ENCODE measurements at places on chromosomes 2 and 18.

GRCh38 chr18:24372279-24372872 lies 25.2 kb downstream of the OSBPL1A start:
- no peak for DNase-seq

DNA sequence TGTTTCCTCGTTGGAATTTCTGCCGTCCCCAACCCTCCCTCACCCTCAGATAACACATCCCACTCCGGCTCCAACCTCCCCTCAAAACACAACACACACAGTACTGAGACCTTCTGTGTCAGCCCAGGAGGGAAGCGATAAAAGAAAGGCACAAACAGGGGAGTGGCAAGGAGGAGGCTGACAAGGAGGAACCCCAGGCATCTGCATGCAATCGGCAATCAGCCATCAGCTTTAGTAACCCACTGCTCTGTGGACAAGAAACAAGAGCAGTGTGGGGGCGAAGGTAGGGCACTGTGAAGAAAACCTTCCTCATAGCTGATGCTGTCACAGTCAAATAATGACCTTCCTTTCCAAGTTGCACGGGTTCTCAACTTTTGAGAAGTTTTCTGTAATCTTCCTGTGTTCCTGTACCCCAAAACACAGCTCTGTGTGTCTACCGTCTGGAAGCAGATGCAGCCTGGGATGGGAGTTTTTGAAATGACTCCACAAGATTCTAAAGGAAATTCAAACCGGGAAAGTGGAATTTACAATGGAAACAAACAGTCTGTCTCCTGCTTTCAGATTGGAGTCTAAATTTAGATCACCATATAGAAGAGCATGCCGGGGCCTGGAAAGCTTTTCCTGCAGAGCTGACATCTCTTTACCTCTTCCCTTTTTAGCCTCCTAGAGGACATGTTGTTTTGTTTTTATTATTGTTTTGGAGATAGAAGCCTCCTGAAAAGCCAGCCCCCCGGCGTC lies 16.4 kb upstream of the LPIN2 start:
- no peak for DNase-seq

DNA sequence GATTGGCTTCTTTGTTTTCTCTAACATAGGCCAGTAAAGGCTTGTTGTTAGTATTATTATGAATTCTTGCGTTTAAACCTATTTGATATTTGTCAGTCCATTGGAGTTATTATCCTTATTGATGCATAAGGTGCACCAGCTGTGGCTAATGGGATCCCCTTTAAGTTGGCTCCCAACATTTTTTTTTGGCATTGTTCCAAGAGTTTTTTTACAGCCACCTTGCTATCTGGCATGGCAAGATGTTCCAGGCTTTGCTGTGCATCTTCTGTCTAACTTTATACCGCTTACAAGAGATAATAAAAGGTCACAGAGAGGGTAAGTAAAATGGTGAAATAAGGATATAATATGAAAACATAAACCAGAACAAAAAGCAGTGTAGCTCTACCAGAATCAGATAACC lies 157.5 kb upstream of the TACR1 start:
- DNase-seq, result no peak

- DNase-seq, result peak; percentile 63
Measured at GRCh38 chr2:120758181-120759144, 22.8 kb downstream of the GLI2 start.

- no peak for DNase-seq
Measured at GRCh38 chr18:76479351-76480238, 15.4 kb downstream of the ZNF516 start.

GRCh38 chr2:200708943-200709342 lies 102.8 kb upstream of the BZW1 start:
- no peak for DNase-seq

- no peak for DNase-seq
Measured at GRCh38 chr2:143146815-143147530, 17.8 kb downstream of the ARHGAP15 start.

DNA sequence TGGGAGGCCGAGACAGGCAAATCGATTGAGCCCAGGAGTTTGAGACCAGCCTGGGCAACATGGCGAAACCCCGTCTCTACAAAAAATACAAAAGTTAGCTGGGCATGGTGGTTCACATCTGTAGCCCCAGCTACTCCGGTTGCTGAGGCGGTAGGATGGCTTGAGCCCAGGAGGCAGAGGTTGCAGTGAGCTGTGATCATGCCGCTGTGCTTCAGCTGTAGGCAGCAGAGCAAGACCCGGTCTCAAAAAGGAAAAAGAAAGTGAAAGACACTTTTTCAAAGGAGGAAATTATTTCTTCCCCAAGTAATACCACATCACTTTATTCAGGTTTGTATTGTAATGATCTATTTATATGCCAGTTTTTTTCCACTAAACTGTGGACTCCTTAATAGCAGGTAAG lies 35.7 kb upstream of the TAF4B start:
- no peak for DNase-seq

DNA sequence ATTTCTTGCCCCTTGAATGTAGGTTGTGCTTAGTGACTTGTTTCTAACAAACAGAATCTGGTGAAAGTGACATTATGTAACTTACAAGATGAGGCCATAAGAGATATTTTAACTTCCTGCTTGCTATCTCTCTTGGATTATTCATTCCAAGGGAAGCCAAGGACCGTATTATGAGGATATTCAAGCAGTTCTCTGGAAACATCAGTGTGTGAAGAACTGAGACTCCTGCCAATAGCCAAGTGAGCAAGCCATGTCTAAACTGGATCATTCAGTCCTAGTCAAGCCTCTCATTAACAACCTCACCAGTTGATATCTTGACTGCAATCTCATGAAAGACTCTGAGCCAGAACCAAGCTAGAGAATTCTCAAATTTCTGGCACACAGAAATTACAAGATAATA lies 765.1 kb upstream of the SLC8A1 start:
- DNase-seq, result no peak

DNA sequence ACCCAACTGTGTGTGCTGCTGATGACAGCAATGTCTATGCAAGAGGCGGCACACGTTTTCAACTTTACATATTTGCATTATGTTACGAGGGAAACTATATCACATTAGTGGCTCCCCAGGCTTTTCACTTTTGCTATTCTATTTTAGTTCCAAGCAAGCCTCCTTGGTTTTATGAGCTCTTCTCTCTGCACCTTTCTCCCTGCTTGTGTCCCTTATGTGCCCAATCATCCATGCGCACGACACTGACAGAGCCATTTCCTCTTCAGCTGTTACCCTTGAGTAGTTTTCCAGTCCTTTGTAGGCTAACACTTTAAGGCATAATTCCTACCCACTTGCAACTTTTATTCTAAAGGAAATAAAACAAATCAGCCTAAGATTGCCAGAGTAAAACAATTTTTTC lies 154.3 kb downstream of the TCF4 start:
- no peak for DNase-seq

- DNase-seq, result peak; percentile 64
Measured at GRCh38 chr2:71923887-71924533, 223.7 kb downstream of the CYP26B1 start.

- no peak for DNase-seq
Measured at GRCh38 chr2:98555696-98556095, 52.6 kb downstream of the COA5 start.

GRCh38 chr2:37168217-37168981 lies 11.6 kb upstream of the EIF2AK2 start:
- peak; percentile 44 for DNase-seq

DNA sequence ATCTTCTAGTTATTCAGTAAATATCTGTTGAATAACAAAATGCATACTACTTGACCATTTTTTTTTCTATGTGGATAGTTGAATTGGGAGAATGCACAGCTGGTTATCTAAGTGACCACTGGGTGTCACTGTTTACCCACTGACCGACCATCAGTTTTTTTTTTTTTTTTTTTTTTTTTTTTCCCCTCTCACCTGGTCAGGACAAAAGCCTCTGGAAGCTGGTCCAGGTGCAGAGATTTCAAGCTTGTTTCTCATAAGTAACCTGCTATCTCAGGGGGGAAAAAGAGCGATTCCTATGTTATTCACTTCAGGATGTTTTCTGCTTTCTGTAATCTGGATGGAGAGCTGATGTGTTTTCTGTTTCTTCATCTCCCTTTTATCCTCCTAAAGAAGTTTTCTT lies 256.0 kb downstream of the DCDC2C start:
- DNase-seq, result peak; percentile 7

GRCh38 chr2:99238599-99238998 lies 16.9 kb downstream of the LYG2 start:
- DNase-seq, result no peak

- no peak for DNase-seq
Measured at GRCh38 chr2:200305797-200306195, 697 bp upstream of the SPATS2L start.

DNA sequence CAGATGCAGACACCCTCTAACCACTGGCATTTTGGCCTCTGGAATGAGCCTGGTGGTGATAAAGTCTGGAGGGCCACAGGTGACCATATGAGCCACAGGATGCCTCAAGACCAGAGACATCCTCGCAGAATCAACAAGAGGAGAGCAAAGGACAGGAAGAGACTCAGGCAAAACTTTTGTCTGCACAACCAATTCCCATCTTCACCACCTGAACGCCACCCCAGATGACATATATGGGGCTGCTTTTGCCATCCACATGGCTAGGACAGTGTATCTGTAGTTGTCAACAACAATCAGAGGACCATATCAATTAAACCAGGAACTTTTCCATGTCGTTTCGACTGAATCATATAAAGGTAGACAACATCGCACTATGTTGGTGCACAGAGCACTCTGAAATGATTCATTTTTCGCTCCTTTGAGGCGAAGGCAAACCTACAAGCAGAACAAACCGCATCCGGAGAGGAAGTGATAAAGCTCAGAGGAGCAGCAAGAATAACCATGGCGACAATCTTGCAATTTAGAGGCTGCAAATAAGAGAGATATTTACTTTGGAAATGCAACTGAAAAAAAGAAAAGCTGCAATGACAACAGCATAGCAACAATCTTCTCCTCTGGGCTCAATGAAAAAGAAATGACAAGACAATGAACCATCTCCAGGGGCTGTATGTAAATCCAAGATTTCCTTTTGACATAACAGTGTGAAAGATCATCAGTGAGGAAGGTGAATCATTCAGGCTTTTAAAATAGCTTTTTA lies 204.5 kb downstream of the ARL4C start:
- DNase-seq, result peak; percentile 56

DNA sequence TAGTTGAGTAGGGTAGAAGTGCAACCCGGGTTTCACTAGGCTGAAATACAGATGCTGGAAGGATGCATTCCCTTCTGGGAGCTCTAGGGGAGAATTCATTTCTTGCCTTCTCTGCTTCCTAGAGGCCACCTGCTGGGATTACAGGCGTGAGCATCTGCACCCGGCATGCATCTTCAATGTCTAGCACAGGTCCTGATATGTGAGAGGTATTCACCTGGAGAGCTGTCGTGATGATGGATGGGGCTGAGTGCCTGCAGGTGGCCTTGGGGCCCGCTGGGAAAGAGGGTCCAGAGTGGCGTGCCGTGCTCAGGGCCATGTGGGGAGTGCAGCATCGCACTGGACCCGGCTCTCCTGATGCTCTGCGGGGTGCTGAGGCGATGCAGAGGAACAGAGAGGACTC lies 6.6 kb upstream of the NTSR2 start:
- DNase-seq, result no peak

DNA sequence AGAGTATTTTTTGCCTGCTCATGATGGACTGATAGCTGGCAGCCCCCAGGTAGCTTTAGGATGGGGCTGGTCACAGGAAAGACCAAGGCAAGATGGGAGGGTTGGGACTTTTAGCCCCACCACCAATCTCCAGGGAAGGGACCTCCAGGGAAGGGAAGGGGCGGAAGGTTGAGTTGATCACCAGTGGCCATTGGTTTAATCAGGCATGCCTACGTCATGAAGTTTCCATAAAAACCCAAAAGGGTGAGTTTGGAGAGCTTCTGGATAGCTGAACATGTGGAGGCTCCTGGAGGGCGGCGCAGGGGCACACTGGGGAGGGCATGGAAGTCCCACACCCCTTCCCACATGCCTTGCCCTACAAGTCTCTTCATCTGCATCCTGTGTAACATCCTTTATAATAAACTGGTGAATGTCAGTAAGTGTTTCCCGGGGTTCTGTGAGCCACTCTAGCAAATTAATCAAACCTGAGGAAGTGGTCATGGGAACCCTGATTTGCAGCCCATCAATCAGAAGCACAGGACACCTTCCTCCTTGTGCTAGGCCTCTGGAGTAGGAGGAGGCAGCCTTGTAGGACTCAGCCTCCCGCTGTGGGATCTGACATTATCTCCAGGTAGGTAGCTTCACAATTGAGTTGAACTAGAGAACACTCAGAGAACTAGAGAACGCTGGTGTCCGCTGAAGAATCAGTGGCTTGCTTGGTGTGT lies 30.3 kb downstream of the RAB31 start:
- no peak for DNase-seq
